Activated T-helper 9 cell treated with anti-CD3 and anti-CD28 coated beads, Interleukin-2, amount 50 U/mL, for 16 hours (primary cell): ENCODE measurements at places on chromosomes 11 and 22.
A peak's percentile ranks its signal among the peaks of the same experiment; 100 is the strongest.

GRCh38 chr11:67071420-67072284 lies 15.0 kb downstream of the RHOD start:
- peak; percentile 59 for DNase-seq

- no peak for DNase-seq
Measured at GRCh38 chr11:22084056-22084455, 108.8 kb upstream of the ANO5 start.

DNA sequence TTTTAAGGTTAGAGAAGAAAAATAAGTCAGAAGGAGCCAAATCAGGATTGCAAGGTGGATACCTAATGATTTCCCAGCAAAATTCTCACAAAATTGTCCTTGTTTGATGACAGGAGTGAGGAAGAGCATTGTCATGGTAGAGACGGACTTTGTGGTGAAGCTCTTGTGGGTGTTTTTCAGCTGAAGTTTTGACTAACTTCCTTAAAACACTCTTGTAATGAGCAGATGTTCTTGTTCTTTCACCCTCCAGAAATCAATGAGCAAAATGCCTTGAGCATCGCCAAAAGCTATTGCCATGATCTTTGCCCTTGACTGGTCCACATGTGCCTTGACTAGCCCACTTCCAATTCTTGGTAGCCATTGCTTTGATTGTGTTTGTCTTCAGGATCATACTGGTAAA lies 20.0 kb downstream of the CALCB start:
- no peak for DNase-seq

GRCh38 chr11:11856638-11857037 lies 14.9 kb downstream of the USP47 start:
- no peak for DNase-seq

- no peak for DNase-seq
Measured at GRCh38 chr11:67491276-67492068, 8.6 kb downstream of the AIP start.

GRCh38 chr11:125132596-125132995 lies 21.2 kb upstream of the TMEM218 start:
- DNase-seq, result no peak

- no peak for DNase-seq
Measured at GRCh38 chr11:34565417-34566207, 52.0 kb upstream of the ELF5 start.

DNA sequence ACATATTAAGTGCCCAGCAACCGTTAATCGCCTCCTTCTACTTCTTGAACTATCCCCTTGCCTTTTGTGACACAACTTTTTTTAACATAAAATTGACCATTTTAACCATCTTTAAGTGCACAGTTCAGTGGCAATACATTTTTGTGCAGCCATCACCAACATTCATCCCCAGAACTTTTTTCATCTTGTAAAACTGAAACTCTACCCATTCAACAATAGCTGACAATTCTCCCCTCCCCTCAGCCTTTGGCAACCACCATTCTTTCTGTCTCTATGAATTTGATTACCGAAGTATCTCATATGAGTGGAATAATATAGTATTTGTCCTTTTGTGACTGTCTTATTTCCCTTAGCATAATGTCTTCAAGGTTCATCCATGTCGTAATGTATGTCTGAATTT lies 66.0 kb downstream of the MICAL2 start:
- no peak for DNase-seq

DNA sequence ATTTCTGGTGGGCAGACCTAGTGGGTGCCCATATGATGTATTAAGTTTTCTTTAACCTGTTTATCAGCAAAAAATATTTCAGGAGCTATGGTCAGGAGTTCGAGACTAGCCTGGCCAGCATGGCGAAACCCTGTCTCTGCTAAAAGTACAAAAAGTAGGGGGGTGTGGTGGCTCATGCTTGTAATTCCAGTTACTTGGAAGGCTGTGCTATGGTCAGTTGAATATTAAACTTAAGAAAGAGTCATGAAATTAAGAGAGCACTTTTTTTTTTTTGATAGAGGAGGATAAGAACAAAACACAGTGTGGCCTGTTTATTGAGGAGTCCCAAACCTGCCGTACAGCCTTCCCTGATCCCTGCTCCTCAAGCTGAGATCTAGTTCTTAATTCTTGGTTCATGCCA lies 29.8 kb downstream of the OR6Q1 start:
- no peak for DNase-seq

DNA sequence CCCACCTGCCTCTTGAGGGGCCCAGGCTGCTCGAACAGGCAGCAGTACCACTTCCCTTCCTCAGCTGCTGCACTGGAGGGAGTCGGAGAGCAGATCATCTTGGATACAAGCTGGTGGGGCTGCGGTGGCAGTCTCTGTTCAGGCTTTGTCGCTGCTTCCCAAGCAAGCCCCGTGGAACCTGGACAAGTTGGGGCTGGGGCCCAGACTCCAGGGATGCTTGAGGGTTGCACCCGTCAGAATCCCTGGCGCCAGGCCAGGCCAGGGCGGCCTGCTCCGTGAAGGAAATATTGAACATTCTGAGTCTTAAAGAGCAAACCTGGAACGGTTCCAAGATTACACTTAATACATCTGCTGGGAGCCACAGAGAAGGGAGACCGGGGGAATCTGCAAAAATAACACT lies 310.1 kb upstream of the SORL1-AS1 start:
- no peak for DNase-seq

DNA sequence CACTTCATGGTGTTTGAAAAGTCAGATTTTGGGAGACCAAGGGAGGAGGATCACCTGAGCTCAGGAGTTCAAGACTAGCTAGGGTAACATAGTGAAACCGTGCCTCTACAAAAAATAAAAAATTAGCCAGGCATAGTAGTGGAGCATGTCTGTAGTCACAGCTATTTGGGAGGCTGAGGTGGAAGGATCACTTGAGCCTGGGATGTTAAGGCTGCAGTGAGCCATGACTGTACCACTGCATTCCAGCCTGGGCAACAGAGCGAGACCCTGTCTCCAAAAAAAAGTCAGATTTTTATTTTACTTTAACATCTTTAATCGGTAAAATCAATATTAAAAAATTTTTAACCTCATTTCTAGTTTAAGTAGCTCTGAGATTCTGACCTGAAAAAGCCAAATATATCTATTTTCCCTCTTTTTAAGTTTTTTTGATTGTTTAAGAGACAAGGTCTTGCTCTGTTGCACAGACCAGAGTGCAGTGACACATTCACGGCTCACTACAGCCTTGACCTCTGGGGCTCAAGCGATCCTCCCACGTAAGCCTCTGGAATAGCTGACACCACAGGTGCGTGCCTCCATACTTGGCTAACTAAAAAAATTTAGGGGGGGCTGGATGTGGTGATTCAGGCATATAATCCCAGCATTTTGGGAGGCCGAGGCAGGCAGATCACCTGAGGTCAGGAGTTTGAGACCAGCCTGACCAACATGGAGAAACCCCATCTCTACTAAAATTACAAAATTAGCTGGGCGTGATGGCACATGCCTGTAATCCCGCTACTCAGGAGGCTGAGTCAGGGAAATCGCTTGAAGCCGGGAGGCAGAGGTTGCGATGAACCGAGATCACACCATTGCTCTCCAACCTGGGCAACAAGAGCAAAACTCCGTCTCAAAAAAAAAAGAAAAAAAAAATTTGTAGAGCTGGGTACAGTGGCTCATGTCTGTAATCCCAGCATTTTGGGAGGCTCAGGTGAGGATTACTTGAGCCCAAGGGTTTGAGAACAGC lies 48.4 kb downstream of the SFI1 start:
- no peak for DNase-seq

- DNase-seq, result no peak
Measured at GRCh38 chr11:44987506-44987905, 36.8 kb upstream of the TP53I11 start.

DNA sequence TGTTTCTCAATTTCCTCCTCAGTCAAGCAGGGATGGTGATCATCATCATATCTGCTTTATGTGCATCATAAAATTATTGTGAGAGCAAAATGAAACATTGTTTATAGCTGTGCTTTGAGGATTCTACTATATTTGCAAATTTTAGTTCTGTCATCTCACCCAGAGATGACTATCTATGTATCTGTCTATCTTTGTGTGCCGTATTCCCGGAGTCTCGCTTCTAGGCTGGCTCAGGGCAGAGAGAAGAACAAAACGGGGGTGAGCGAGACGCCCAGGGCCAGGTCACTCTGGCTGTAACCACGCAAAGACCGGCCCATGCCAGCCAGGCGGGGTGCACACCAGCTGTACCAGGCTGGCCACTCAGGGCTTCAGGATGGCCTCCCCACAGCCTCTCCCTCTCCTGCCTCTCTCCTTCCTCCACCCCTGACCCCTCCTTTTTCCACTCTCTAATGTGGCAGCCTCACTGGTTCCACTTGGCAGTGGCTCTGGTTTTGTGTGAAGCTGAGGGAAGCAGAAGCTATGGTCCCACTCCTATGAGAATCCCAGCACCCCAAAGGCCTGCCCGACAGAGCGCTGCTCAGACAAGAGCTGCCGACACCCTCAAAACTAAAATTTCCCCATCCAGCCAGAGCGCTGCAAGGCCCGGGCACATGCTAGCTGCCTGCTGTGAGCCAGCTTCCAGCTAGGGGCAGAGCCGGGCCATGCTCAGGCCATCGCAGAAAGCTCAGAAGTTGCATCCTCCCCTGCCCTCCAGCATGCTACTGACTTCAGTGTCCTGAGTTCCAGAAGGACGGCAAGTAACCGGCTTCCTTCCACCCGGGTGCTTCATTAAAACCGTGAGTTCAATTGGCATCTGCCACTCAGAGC lies 139.5 kb upstream of the TBCEL start:
- DNase-seq, result no peak
